GM23248 (cell line): ENCODE measurements at places on chromosomes 4 and X. TPM values are rescaled to one million over a fixed set of nuclear protein-coding genes. Genes with fewer than 3 reads are reported as not detected.
A peak's percentile ranks its signal among the peaks of the same experiment; 100 is the strongest.

GRCh38 chr4:85084371-85085094 is 118.0 kb upstream of the WDFY3 start:
- no peaks in the 10 kb centered on the region for H3K27me3 ChIP-seq
- H3K4me1 ChIP-seq = no peaks in the 10 kb centered on the region
- no peaks in the 10 kb centered on the region for H3K36me3 ChIP-seq
- no peak overlapping the region for H3K27ac ChIP-seq
- peak; percentile 74 for DNase-seq

Gene FAM114A1
- 300 and 318 TPM in 2 replicates for total RNA-seq

GRCh38 chrX:126847143-126847542 is 27.6 kb downstream of the PRR32 start:
- DNase-seq = no peak
- H3K27me3 ChIP-seq = no peaks in the 10 kb centered on the region
- H3K36me3 ChIP-seq = no peaks in the 10 kb centered on the region
- H3K27ac ChIP-seq = no peak overlapping the region
- no peaks in the 10 kb centered on the region for H3K4me1 ChIP-seq

Gene CDS1
- total RNA-seq = not detected in 2 replicates

GRCh38 chrX:150692296-150692695 is 900 bp upstream of the MTMR1 start:
- DNase-seq = no peak
- no peaks in the 10 kb centered on the region for H3K27me3 ChIP-seq
- no peak overlapping the region; the same call in 1 of the 2 replicates for H3K4me3 ChIP-seq
- H3K4me1 ChIP-seq = peaks cover 22% of the 10 kb centered on the region
- no peaks in the 10 kb centered on the region for H3K36me3 ChIP-seq

Gene SLIT2
- total RNA-seq = 23.0 and 24.9 TPM in 2 replicates

- no peak for DNase-seq
- no peaks in the 10 kb centered on the region for H3K36me3 ChIP-seq
- H3K4me3 ChIP-seq = no peak overlapping the region
- H3K27me3 ChIP-seq = no peaks in the 10 kb centered on the region
- H3K27ac ChIP-seq = no peak overlapping the region
Measured at GRCh38 chrX:142593361-142593862, 388.3 kb upstream of the MAGEC2 start.

Gene CXCL3
- not detected in 2 replicates for total RNA-seq

DNA sequence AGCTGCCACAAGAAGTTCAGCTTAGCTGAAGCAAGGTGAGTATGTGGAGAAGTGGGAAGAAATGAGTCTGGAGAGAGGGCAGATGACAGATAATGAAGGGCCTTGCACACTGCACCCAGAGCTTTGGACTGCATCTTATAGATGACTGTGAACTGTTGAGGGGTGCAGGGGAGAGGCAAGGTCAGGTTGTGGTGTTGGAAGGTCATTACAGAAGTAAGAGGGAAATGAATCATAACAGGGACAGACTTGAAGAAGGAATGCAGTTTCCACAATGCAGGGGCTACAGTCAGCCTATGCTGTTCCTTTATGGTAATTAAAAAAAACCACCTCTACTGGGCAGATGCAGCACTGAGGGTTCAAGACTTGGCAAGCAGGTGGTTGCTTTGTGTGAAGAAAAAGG is 4.8 kb upstream of the IGFBP7 start:
- DNase-seq = peak; percentile 73
- no peak overlapping the region for H3K27ac ChIP-seq
- peaks cover 40% of the 10 kb centered on the region for H3K4me1 ChIP-seq

Gene SATL1
- not detected in 2 replicates for total RNA-seq

- no peak for DNase-seq
- H3K4me3 ChIP-seq = no peak overlapping the region
- no peak overlapping the region for H3K27ac ChIP-seq
- no peaks in the 10 kb centered on the region for H3K27me3 ChIP-seq
- H3K36me3 ChIP-seq = no peaks in the 10 kb centered on the region
- no peaks in the 10 kb centered on the region for H3K4me1 ChIP-seq
Measured at GRCh38 chrX:155056471-155056870, 14.5 kb downstream of the CMC4 start.

Gene RASGEF1B
- total RNA-seq = not detected in 2 replicates

GRCh38 chr4:79022529-79022928 is 83.3 kb upstream of the PAQR3 start:
- DNase-seq = no peak
- no peak overlapping the region for H3K27ac ChIP-seq
- no peaks in the 10 kb centered on the region for H3K4me1 ChIP-seq
- H3K36me3 ChIP-seq = no peaks in the 10 kb centered on the region

DNA sequence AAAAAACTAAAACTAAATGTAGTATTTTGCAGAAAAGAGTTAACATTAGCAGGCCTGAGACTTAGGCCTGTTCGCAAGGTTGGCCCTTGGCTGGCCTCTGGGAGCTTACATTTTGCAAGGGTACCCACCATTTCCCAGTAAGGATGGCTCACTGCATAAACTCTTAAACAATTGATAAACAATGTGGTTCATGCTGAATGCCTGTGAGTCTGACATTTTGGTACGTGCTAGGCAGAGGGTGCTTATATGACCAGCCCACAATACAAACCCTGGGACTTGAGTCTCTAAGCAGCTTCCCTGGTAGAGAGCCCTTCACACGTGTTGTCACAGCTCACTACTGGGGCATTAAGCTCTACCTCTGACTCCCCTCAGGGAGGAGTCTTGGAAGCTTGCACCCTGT is 7.4 kb downstream of the PRPS2 start:
- no peaks in the 10 kb centered on the region for H3K36me3 ChIP-seq
- no peak overlapping the region for H3K27ac ChIP-seq
- no peaks in the 10 kb centered on the region for H3K27me3 ChIP-seq
- no peak overlapping the region for H3K4me3 ChIP-seq

- H3K4me1 ChIP-seq = no peaks in the 10 kb centered on the region
- no peak overlapping the region for H3K4me3 ChIP-seq
- no peak overlapping the region for H3K27ac ChIP-seq
- no peaks in the 10 kb centered on the region for H3K27me3 ChIP-seq
- DNase-seq = no peak
Measured at GRCh38 chr4:172404676-172405075, 591.5 kb downstream of the GALNTL6 start.

Gene TLR6
- 0.76 and 3.4 TPM in 2 replicates for total RNA-seq

DNA sequence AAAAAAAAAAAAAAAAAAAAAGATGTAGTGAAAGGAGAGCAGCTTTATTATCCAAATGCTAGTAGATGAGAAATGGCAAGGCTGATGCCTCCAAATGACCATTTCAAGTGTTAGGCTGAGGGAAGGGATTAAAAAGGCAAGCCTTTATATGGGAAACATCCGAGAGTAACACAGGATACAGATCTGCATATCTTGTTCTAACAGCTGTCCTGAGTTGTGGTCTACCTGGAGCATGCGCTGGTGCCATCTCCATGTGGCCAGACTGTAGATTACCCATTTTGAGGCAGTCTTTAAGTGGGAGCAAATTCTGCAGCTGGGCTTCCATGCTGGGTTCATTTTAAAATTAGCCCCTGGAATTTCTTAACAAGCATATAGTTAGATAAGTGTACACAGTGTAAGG is 26.0 kb upstream of the ELF2 start:
- no peaks in the 10 kb centered on the region for H3K36me3 ChIP-seq
- no peak overlapping the region for H3K4me3 ChIP-seq
- H3K4me1 ChIP-seq = no peaks in the 10 kb centered on the region
- DNase-seq = no peak

- no peaks in the 10 kb centered on the region for H3K27me3 ChIP-seq
- H3K36me3 ChIP-seq = no peaks in the 10 kb centered on the region
- no peak overlapping the region for H3K4me3 ChIP-seq
- peak; percentile 5 for DNase-seq
- no peak overlapping the region for H3K27ac ChIP-seq
- no peaks in the 10 kb centered on the region for H3K4me1 ChIP-seq
Measured at GRCh38 chr4:120286813-120287212, 220.2 kb upstream of the MAD2L1 start.

GRCh38 chrX:37998586-37999262 is 7.6 kb upstream of the SYTL5 start:
- H3K4me3 ChIP-seq = no peak overlapping the region
- no peak overlapping the region for H3K27ac ChIP-seq
- H3K36me3 ChIP-seq = no peaks in the 10 kb centered on the region
- H3K4me1 ChIP-seq = peaks cover 7% of the 10 kb centered on the region; the same call in 1 of the 2 replicates

DNA sequence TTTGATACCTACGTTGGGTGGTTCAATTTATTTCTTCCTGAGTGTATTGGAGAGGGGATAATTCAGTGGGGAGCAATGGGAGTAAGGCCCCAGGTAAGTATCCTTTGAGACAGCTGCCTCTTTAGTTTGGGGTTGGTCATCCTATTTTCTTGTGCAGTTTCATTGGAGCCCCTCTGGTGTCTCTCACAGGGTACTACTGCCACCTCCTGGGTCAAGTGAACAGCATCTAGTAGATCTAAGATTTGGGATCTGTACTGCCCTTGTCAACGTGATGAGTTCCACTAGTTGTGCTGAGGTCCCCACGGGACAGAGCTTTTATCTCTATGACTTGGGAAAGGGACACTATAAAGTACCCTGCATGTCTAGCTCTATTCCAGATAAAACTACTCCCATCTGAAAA is 80.6 kb downstream of the PBDC1 start:
- H3K4me1 ChIP-seq = no peaks in the 10 kb centered on the region
- H3K27ac ChIP-seq = no peak overlapping the region
- H3K4me3 ChIP-seq = no peak overlapping the region
- H3K27me3 ChIP-seq = no peaks in the 10 kb centered on the region
- no peaks in the 10 kb centered on the region for H3K36me3 ChIP-seq
- peak; percentile 38 for DNase-seq

DNA sequence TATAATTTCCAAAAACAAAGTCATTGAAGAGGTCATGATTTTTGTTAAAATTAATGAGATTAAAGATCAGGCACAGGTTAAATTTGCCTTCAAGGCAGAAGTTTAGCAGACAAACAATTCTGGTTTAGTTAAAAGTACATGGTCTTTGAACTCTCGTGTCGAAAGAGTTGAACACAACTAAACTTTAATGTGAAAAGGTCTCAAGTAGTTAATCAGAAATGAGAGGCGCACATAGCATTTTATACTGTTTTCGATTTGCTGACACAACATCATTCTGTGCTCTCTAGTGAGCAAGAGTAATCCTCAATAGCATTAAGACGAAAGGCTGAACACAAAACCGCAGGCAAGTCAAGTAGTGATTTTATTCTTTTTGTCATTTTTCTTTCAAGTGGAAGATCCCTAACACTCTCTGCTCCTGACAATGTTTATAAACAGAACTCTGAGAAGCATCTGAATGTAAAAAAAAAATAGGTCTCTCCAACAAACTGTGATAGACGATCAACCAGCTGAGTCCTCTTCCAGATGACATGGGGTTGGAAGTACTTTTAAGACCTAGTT is 49.8 kb downstream of the SH3RF1 start:
- H3K4me3 ChIP-seq = no peak overlapping the region
- no peaks in the 10 kb centered on the region for H3K27me3 ChIP-seq

Gene CCSER1
- not detected in 2 replicates for total RNA-seq

GRCh38 chr4:131052646-131053045 is 1956.7 kb downstream of the C4orf33 start:
- no peak overlapping the region for H3K27ac ChIP-seq
- no peaks in the 10 kb centered on the region for H3K4me1 ChIP-seq

GRCh38 chrX:68508799-68509198 is 9.9 kb downstream of the YIPF6 start:
- no peak overlapping the region for H3K4me3 ChIP-seq
- H3K27ac ChIP-seq = no peak overlapping the region
- peak; percentile 9 for DNase-seq
- H3K36me3 ChIP-seq = no peaks in the 10 kb centered on the region

Gene RAB41
- not detected in 2 replicates for total RNA-seq

Gene MAGEB10
- total RNA-seq = not detected in 2 replicates

Gene HMGN5
- 1.3 TPM in 1 of 2 replicates, not detected in the other for total RNA-seq

Gene NAA11
- total RNA-seq = not detected in 2 replicates

GRCh38 chr4:18608908-18609533 is 587.5 kb upstream of the LCORL start:
- H3K4me1 ChIP-seq = no peaks in the 10 kb centered on the region
- H3K27me3 ChIP-seq = no peaks in the 10 kb centered on the region
- H3K4me3 ChIP-seq = no peak overlapping the region

Gene CCDC110
- total RNA-seq = 0.22 and 0.38 TPM in 2 replicates

DNA sequence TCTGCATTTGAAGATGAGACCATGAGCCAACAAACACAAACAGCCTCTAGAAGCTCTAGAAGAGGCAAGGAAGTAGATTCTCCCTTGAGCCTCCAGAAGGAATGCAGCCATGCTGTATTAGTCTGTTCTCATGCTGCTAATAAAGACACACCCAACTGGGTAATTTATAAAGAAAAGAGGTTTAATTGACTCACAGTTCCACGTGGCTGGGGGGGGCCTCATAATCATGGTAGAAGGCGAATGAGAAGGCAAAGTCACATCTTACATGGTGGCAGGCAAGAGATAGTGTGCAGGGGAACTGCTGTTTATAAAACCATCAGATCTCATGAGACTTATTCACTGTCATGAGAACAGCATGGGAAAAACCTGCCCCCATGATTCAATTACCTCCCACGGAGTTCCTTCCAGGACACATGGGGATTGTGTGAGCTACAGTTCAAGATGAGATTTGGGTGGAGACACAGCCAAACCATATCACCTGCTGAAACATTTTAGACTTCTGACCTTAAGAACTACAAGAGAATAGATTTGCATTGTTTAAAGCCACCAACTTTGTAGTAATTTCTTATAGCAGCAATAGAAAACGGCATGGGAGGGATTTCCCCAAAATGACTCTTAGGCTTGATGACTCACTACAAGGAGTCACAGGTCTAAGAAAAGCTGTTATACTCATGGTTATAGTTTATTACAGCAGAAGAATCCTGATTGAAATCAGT is 284.4 kb upstream of the SFRP2 start:
- peak overlapping the region; percentile 79 for H3K27ac ChIP-seq
- H3K27me3 ChIP-seq = no peaks in the 10 kb centered on the region
- H3K36me3 ChIP-seq = no peaks in the 10 kb centered on the region
- peaks cover 15% of the 10 kb centered on the region for H3K4me1 ChIP-seq

DNA sequence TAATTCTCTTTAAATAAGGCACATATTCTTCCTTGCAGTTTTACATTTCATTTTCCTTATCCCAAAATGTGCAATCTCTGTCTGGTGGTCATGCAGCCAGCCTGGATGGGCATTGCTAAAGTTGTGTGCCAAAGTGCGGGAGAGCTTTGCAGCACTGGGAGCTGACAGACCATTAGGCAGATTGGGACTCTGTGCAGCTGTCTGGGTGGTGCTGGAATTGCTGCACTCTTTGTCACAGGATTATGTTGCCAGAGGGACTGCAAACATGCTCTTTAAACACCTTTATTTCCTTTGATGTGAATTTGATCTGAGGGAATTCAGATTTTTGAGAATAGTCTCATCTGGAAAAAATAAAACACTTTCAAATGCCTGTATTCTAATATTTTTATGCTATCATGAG is 956.2 kb upstream of the DIAPH2 start:
- H3K36me3 ChIP-seq = no peaks in the 10 kb centered on the region
- no peak for DNase-seq
- H3K27me3 ChIP-seq = no peaks in the 10 kb centered on the region

GRCh38 chr4:169899295-169899694 is 126.9 kb downstream of the MFAP3L start:
- DNase-seq = no peak
- no peak overlapping the region for H3K4me3 ChIP-seq
- H3K27me3 ChIP-seq = peaks cover 15% of the 10 kb centered on the region
- no peak overlapping the region for H3K27ac ChIP-seq
- H3K4me1 ChIP-seq = no peaks in the 10 kb centered on the region
- no peaks in the 10 kb centered on the region for H3K36me3 ChIP-seq

- no peak overlapping the region for H3K27ac ChIP-seq
- DNase-seq = peak; percentile 80
- H3K27me3 ChIP-seq = 0 out of 2 replicates have a peak, but pooled peaks cover 6% of the 10 kb centered on the region
- H3K36me3 ChIP-seq = no peaks in the 10 kb centered on the region
- no peak overlapping the region for H3K4me3 ChIP-seq
- peaks cover 35% of the 10 kb centered on the region for H3K4me1 ChIP-seq
Measured at GRCh38 chr4:26220696-26221095, 100.1 kb upstream of the RBPJ start.

Gene MED14
- 10.0 and 34.7 TPM in 2 replicates for total RNA-seq

Gene PROM1
- total RNA-seq = not detected in 2 replicates

GRCh38 chr4:5459236-5459635 is 249.1 kb downstream of the EVC2 start:
- H3K36me3 ChIP-seq = no peaks in the 10 kb centered on the region
- no peak overlapping the region for H3K27ac ChIP-seq
- no peak for DNase-seq
